ENCODE measurements at places on chromosomes 6 and 20. TPM values are rescaled to one million over a fixed set of nuclear protein-coding genes. Genes with fewer than 3 reads are reported as not detected.

Gene GRIK2
- not detected for total RNA-seq

Gene TOX2
- total RNA-seq: 1.6 TPM

- H3K4me1 ChIP-seq: peaks cover 41% of the 10 kb centered on the region
- peak overlapping the region; percentile 49 for H3K27ac ChIP-seq
- H3K36me3 ChIP-seq: peaks cover 34% of the 10 kb centered on the region
- H3K4me3 ChIP-seq: no peak overlapping the region
Observed at GRCh38 chr6:37972994-37973757, 153.6 kb downstream of the ZFAND3 start.

- DNase-seq: no peak
- H3K4me3 ChIP-seq: no peak overlapping the region
- no peaks in the 10 kb centered on the region for H3K4me1 ChIP-seq
- H3K27me3 ChIP-seq: peaks cover 3% of the 10 kb centered on the region
Observed at GRCh38 chr20:38392356-38392755, 42.8 kb downstream of the SNHG17 start.

Gene CAGE1
- 0.09 TPM for total RNA-seq

Gene ACTL10
- 1.7 TPM for total RNA-seq

DNA sequence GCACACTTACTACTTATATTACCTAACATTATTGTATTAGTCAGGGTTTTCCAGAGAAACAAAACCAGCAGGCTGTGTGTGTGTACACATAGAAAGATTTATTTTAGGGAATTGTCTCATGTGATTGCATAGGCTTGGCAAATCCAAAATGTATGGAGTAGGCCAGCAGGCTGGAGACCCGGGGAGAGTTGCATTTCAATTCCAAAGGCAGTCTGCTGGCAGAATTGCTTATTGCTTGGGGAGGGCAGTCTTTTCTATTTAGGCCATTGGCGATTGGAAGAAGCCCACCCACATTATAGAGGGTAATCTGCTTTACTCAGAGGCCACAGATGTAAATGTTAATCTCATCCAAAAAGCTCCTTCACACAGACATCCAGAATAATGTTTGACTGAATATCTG is 157.0 kb downstream of the ADGRG6 start:
- peaks cover 3% of the 10 kb centered on the region for H3K4me1 ChIP-seq
- H3K27ac ChIP-seq: no peak overlapping the region
- DNase-seq: no peak

All from activated CD4-positive, alpha-beta T cell treated with anti-CD3 and anti-CD28 coated beads for 36 hours (primary cell).